Activated CD8-positive, alpha-beta T cell treated with anti-CD3 and anti-CD28 coated beads for 36 hours (primary cell): ENCODE measurements at places on chromosomes 7 and 10. TPM values are rescaled to one million over a fixed set of nuclear protein-coding genes. Genes with fewer than 3 reads are reported as not detected.
A peak's percentile ranks its signal among the peaks of the same experiment; 100 is the strongest.

DNA sequence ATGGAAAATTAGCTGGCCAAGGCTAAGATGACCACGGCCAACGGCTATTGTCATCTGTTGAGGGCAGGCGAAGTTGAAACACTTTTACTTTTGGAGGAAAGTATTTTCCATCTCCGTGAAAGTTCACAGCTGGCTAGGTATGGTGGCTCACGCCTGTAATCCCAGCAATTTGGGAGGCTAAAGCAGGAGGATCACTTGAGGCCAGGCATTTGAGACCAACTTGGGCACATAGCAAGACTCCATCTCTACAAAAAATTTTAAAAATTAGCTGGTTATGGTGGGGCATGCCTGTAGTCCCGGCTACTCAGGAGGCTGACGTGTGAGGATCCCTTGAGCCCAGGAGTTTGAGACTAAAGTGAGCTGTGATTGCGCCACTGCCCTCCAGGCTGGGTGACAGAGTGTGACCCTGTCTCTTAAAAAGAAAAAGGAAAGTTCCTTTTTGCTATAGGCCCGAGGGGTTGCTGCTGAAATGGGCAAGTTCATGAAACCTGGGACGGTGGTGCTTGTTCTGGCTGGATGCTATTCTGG lies 85.5 kb upstream of the MKLN1 start:
- DNase-seq: no peak

GRCh38 chr7:104795086-104795485 lies 218.9 kb upstream of the KMT2E start:
- no peak for DNase-seq

DNA sequence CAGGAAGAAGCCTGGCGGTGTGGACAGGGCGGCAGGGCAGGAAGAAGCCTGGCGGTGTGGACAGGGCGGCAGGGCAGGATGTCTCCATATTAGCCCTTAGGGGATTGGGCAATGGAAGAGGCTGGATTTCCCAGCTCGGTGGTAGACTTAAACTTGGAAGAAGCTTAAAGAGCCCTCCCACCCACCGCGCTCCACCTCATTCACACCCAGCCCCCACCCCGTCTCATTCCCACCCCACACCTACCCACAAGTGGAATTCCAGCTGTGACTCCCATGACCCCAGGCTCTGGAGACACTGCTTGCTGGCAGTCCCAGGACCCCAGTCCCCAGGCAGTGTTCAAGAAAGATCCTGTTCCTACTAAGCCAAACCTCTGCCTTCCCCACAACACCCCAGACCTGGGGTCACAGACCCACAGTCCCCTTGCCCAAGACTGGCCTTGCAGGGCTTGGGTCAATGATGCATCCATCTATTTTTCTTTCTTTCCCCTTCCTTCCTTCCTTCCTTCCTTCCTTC lies 34.0 kb downstream of the SPDYE6 start:
- DNase-seq: no peak

- DNase-seq: no peak
These were observed 11.1 kb upstream of the ACSL5 start for GRCh38 chr10:112362833-112363232.

DNA sequence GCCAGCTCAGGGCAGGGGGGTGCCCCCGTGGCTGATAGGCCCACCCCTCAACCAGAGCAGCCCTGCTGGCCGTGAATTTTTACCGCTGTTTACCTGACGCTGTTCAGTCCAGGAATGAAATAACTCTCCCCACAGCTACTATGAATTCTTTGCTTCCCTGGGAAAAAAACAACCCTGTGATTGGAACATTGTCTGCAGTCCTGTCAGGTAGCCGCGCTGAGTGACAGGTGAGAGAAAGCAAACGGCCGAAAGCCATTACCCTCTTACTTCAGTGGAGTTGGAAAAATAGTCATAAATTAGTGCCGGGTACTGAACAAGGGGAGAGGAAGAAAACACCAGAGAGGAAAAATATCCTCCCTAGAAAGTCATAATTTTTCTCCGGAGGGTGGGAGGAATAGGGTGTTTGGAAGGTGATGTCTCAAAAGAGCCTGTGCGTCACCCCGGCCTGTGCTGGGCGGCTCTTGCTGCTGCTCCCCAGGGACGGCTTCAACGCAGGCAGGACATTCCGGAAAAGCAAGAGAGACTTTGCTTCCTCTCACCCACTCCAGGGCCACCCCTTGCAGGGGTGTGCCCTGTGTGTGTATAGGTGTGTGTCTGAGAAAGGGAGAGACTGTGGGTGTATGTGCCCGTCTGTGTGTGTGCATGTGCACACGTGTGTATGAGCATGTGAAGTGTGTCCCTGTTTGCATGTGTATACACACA lies 69.0 kb downstream of the CDH23 start:
- DNase-seq: no peak

PRSS1 gene
- total RNA-seq: not detected

- peak; percentile 54 for DNase-seq
These were observed 6.8 kb upstream of the EFCAB10 start for GRCh38 chr7:105587909-105588635.

DNA sequence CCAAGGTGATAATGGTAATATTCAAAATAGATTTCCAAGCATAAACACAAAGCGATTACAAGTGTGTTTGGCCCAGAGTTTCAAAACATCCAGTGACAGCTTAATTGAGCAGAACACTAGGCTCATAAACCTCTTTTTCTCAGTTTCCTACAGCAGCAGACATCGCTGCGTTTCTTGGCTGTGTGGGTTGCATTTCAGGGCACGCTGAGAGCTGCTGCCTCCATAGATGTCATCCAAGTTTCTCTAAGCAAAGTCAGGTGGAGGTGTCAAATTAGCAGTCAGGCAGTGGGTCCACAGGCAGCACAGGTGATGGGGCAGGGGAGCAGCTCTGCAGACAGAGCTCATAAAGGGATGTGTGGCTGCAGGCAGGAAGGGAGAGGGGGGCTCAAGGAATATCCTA lies 50.5 kb upstream of the COL13A1 start:
- no peak for DNase-seq

- DNase-seq: peak; percentile 18
These were observed 34.6 kb downstream of the RHEB start for GRCh38 chr7:151484971-151485707.

ITPRID1 gene
- total RNA-seq: not detected
